Kasumi-1 (cell line): ENCODE measurements at places on chromosomes 5 and 9.

GRCh38 chr9:14480526-14480925 lies 166.6 kb upstream of the NFIB start:
- no peak for DNase-seq

DNA sequence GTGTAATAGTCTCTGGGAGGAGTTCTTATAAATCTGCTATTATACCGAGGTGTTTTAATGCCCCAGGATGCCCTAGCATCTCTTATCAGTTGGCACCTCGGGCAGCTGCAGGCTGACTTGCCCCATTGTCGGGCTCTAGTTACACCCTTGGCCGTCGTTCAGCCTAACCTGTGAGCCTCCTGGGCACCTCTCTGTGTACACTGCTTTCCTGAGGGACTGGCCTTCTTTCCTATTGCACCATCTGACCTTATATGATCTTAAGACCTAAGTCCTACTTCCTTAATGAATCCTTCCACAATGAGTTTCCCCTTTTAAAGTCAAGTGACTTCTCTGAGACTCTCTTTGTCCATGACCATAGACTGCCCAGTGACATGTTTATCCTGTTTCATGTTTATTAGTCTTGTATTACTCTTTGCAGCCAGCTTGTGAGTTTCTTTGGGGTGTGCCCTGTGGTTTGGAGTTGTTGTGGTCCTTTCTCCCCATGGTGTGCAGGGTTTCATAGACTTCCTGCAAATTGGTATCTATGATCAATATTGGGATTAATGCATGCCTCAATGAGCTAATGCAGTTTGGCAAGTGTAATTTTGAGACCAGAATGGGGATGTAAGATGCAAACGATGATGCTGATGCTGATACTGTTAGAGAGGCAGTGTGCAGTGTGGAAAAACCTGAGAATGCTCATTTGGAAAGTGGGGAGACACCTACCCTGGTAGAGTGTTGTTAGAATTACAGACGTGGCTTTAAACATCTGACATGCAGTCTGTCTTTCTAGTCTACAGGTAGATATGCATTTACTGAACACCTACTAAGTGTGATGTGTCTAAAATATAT lies 4.9 kb downstream of the DAPK1 start:
- peak; percentile 21 for DNase-seq

GRCh38 chr5:63473335-63473967 lies 488.8 kb downstream of the HTR1A start:
- no peak for DNase-seq

- DNase-seq = no peak
Observed at GRCh38 chr5:36642089-36642488, 35.7 kb downstream of the SLC1A3 start.

- no peak for DNase-seq
Observed at GRCh38 chr9:3205421-3206095, 320.2 kb downstream of the RFX3 start.

DNA sequence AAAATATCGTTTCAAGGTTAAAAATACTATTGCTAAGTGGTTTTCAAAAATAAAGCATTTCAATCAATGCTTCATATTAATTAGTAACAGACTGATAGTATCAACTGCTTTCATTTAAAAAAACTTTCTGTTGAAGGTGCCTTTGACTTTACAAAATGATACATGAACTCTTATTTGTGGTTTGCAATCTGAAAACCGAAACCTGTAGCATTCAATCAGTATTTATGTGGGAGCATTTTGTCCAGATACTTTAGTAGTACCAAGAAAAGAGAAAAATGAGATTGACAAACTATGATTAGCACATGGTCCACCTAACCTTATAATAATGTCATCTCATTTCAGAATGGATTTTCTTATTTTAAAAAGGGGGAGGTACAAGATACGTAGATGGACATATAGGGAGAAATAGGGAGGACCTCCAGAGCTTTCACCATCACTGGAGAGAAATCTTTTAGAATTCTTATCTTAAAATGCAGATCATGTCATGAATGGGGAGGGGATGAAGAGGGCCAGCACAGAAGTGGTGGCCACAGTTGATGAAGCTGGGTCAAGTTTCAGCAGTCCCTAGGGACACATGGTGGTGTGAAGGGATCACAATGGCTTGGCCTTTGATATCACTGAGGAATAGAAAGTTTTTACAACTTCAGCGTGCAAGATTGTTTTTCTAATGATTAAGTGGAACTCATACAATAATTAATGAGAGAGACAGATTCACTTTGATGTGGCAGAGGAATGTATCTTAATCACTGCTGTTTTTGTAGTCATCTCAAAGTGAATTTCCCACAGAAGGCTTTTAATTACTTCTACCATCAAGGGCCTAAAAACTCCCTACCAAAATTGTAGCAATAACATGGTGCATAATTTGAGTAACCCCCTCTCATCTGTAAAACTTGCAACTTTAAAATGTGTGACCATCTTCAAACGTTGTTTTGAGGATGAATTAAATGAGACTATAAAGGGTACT lies 322.3 kb upstream of the EDIL3 start:
- DNase-seq = no peak

DNA sequence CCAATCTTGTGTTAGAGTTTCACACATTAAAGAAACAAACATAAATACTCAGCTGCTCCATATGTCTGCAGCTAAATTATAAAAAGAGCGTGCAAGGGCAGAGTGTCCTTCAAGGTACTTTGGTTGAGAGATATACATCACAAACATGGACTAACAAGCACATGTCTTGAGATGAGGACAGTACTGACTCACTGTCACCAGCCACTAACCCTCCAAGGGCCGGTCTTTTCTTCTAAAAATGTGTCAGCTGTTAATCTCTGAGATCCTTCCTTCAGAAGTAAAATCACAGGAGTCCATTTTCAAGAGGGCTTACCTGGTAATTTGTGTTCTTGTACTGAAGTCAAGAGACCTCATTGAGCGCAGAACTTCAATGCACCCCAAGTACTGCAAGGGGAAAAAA lies 66.4 kb downstream of the SHC3 start:
- no peak for DNase-seq

DNA sequence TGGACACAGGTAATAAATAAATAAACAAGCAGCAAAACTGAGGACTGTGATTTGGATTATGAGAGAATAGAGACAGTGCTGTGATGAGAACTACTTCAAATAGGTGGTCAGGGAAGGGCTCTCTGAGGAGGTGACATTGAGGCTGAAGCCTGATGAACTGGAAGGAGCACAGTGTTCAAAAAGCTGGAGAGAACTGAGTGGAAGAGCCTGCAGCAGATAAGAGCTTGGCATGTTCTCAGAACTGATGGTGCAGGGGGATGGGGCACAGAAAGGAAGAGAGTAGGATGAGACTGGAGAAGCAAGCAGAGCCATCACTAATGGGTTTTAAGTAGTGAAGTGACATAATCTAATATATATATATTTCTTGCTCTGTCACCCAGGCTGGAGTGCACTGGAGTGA lies 11.2 kb upstream of the TPM2 start:
- DNase-seq = no peak

DNA sequence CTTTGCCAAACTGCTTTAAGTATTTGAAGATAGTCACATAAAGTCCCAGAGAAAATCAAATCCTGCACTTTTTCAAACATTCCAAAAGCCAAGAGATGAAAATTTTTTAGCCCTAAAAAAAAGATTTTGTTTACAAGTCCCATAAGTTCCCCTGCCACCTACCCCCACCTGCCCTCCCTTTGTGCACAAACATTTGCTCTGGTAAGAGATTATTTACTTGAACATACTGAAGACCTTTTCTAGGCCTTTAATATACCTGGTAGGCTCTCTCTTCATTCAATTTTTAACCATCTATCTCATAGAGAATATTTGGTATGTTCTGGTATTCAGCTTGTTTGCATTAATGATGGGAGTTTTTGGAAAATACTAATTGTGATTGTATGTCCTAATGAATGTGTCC lies 50.3 kb downstream of the MEGF9 start:
- DNase-seq = no peak

DNA sequence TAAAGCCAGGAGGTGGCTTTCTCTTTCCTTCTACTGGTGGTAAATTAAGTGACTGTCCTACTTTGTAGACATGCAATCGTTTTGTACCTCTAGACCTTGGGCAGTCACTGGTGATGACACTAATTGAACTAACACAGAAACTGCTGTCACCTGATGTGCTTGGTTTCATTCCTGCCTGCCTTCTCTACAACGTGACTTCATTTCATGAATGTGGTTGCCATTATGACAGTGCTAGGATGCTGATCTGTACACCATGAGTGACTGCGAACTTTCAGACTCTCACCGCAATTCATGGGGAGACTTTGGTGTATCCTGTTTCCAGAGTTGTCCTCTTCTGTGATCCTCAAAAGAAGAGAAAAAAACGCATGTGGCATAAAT lies 47.5 kb downstream of the UBE2QL1 start:
- DNase-seq = no peak

DNA sequence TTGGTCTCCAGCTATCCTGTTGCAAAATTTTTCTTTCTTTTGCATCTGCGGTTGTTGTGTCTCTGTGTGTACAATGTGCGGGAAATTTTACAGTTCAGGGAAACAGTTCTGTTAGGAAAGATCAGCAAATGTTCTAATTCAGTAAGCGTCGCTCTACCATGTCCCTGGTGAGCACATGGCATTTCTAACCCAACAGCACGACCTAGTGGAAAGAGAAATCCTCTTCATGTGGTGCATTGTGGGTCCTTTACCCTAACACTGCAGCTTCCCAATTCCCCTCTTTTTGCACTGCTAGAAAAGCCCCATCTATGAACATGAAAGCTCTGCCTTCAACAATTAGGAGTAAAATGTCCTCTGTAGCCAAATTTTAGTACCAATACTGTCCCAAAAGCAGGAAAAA lies 974.2 kb upstream of the CDH9 start:
- DNase-seq = no peak

DNA sequence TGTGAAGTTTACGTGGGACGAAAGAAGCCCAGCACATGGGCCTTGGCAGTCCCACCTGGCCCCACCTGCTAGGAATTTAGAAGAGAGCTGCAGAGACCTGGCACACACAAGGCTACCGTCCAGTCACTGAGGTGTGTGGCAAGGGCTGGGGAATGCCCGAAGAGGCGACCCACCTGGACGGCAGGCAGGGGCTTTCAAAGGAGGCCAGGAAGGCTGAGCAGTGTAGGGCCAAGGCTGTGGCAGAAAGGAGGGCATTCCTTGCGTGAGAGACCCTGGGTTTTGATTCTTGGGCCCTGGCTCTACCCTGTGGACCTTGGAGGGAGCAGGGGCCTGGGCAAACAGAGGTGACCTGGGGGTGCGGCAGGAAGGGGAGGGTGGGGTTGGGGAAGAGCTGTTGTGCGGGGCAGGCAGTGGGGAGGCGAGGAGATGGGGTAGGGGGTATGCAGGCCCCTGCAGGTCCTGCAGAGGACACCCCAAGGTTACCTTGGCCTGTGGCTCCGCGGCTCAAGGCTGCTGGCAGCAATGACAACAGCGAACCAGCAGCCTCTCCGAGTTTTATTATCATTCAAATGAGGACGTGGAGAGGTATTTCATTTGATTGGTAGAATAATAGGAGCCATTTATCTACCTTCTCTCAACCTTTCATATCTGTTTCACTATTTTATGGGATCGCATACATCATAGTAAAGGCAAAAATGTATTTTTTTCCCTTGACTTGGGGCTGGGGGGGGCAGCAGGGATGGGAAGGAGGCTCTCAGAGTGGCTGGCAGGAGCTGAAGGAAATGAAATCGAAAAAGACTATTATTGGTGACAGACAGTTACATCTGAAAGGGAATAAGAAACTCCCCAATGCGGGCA lies 24.8 kb downstream of the TSPAN17 start:
- DNase-seq = no peak

DNA sequence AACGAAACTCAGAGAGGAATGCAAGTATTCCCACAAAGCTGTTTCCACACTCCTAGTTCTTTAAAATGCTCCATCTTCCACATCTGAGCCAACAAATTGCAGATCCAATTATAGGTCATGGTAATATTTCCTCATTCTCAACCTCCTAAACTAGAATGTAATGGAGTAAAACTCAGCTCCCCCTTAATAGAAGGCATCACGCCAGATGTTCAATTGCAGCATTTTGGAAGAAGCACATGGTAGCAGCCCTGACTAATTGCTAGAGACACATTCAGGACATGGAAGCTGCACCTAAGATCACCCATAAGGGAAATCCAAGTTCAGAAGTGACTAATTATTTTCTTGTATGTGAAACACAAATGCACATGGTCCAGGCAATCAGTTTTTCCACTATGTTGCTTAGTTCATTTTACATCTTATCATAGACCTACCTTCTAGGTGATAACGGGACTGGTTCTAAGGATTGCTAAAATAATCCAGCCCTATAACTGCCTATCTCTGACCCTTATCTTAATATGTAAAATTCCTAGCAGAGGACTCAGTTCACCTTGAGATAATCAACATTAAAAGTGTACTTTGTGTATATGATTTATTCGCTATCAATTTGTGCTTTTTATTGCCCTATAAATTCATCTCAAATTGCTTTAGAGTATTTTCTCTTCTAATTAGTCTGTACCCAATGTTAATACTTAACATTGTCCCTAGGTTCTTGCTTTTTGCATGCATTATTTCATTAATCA lies 75.1 kb downstream of the GABRB2 start:
- DNase-seq = no peak

DNA sequence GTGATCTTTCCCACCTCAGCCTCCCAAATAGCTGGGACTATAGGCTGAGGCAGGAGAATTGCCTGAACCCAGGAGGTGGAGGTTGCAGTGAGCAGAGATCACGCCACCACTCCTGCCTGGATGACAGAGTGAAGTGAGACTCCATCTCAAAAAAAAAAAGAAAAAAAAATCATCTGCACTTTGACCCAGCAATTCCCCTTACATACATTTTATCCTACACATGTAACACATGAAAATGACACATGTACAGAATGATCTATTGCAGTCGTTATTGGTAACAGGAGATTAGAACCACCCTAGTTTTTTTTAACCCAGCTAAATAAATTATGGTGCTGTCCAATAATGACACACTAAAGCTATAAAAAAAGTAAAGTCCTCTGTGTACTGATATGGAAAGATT lies 14.2 kb downstream of the RUFY1 start:
- no peak for DNase-seq

GRCh38 chr5:1564182-1564748 lies 40.5 kb upstream of the LPCAT1 start:
- DNase-seq = no peak

DNA sequence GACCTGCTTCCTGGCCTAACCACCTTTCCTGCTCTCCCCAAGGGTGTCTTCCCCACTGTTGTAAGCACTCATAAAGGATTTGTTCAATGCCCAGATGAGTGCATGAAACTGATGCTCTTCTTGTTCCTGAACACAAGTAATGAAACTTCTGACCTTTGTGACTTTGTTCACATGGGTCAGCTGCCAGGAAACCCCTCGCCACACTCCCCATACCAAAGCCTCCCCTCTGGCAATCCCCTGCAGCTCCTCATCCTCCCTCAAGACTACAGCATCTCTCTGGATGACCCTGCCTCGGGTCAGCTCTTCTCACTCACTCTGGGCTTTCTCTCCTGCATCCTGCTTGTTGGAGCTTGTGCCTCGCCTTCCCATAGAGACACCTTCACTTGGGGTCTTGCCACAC lies 72.2 kb upstream of the SPTLC1 start:
- DNase-seq = no peak
